ENCODE measurements at places on chromosomes 16 and 17.

GRCh38 chr17:75927286-75927922 is 13.4 kb downstream of the FBF1 start:
- peak; percentile 74 for DNase-seq

DNA sequence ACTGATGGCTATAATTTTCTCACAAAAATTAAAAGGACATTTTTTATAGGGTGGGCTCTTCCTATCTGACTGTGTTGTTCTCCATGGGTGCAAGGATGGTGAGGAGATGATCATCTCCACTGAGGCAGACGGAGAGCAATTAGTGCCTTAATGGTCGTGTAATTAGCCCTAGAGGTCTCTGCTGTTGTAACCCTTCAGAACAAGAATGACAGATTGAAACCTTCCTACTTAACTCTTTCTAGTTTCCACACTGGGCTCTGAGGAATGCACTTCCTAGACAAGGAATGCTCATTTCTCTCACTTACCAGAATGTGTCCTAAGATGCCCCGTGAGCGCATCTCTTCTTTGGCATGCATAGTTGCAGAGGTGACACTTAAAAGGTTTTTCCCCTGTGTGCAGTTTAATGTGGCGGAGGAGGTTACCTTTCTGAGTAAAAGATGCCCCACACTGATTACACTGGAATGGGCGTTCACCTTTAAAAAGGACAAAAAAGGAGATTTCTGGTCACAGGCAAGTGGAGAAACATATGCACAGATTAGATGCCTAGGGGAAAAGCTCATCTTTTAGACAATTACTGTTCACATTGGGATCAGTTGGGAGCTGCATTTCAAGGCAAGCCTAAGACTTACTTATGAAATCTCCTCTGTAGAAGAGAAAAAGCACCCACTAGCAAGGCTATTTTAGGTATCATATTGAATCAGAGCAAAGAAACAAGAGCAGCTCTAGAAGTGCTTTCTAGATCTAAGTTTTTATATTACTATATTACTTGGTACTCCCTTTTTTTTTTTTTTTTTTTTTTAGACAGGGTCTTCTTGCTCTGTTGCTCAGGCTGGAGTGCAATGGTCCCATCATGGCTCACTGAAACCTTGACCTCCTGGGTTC is 53.6 kb downstream of the GRB7 start:
- DNase-seq = no peak

- peak; percentile 56 for DNase-seq
Observed at GRCh38 chr17:79835953-79836509, 3.2 kb downstream of the CBX4 start.

DNA sequence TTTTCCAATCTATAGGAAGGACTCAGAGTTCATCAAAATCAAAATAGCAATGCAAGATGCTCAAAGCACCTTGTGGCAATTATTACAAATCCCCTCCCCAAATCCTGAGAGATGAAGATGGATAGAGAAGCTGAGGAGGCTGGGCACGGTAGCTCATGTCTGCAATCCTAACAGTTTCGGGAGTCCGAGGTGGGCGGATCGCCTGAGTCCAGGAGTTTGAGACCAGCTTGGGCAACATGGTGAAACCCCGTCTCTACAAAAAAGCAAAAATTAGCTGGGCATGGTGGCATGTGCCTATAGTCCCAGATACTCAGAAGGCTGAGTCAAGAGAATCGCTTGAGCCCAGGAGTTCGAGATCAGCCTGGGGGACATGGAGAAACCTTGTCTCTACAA is 8.6 kb downstream of the TBC1D16 start:
- no peak for DNase-seq

DNA sequence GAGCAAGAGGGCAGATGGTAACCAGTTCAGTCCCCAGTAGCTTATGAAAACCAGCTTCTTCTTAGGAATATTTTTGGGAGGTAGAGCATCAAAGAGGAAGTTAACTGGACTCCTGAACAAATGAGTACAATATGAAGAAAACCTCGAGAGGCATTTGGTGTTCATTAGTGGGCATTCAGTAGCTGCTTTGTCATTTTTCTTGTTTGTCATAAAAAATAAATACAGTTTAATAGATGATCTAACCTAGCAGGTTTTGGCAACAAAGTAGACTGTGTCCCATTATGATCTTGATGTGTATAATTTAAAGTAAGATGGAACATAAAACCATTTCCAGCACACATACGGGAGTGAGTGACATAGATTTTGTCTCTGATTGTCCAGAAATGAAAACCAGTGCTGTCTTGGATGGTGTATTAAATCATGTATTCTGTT is 173.1 kb downstream of the HS3ST3A1 start:
- no peak for DNase-seq

DNA sequence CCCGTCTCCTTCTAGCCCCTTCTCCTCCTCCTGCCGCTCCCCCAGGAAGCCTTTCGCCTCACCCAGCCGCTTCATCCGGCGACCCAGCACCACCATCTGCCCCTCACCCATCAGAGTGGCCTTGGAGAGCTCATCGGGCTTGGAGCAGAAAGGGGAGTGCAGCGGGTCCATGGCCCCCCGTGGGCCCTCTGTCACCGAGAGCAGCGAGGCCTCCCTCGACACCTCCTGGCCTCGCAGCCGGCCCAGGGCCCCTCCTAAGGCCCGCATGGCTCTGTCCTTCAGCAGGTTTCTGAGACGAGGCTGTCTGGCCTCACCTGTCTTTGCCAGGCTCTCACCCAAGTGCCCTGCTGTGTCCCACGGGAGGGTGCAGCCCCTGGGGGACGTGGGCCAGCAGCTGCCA is 87.9 kb downstream of the RGS9 start:
- DNase-seq = no peak

DNA sequence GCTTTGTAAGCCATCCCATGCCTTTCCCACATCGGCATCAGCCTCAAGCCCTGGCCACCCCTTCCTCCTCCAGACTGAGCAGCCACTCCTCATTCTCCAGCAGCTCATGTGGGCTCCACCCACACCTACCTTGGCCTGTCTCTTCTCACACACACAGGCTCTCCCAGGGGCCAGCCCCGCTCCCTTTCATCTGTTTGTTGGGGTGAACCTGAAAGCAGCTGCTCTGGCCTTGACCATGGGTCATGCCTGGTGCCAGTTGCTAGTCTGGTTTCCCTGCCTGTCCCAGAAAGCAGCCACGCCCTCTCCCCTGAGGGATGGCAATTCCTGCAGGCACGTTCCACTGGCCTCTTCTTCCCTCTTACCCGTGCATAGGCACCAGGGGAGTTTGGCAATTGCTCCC is 11.4 kb upstream of the TMEM238L start:
- DNase-seq = no peak
